Activated CD4-positive, alpha-beta T cell treated with anti-CD3 and anti-CD28 coated beads, Interleukin-2, amount 50 U/mL, for 16 hours (primary cell): ENCODE measurements at places on chromosomes 2 and 18.

DNA sequence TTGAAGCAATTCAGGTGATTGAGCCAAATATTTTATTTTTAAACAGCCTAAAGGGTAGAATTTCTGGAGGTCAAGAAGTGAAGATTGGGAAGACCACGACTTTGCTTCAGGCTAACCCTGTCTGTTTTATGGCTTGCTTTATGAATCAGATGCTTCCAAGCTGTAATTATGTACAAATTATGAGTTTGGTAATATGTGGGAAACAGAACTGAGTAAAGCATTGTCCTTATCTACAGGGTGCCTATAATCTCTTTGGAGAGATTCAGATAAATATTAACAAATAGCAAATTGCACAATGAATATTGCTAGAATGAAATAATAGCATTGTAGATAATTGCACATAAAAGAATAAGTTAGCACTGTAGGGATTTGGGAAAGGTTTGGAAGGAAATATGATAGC lies 539.4 kb upstream of the CDH2 start:
- no peak for DNase-seq

- no peak for DNase-seq
These were observed 15.0 kb upstream of the KLF7 start for GRCh38 chr2:207180741-207181140.

DNA sequence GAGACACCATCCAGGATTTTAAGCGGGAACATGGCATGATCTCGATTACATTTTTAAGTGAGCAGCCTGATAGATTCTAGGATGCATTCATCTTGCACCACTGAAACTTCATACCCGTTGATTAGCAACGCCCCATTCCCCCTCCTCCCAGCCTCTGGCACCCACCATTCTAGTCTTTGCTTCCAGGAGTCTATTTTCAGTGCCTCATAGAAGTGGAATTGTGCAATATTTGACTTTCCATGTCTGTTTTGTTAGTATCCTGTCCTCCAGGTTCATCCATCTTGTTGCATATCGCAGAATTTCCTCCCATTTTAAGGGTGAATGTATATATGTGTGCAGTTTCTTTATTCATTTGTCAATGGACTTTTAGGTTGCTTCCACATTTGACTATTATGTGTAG lies 20.9 kb upstream of the SLC66A3 start:
- no peak for DNase-seq

DNA sequence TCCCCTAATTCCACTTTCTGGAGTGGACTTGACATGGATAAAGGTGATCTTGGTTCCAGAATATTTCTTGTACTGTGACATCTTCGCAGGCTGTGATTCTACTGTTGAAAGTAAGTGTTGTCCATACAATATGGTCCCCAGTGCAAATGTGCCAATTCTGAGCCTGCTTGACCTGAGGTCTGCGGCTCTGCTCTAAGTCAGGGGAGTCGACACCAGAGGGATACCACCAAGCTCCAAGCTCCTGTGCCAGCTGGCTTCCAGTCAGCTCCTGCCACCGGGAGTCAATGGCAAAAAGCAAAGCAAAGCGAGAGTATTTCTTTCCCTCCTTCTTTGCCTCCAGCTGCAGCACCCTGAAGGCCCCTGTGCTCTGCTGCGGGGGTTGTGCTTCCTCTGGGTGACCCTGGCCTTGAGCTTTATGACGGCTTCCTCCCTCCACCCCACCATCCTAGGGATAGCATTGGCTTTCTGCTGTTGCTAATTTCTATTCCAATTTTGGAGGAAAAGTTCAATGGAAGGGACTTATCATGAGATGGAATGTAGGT lies 50.4 kb downstream of the SLC35F5 start:
- no peak for DNase-seq

DNA sequence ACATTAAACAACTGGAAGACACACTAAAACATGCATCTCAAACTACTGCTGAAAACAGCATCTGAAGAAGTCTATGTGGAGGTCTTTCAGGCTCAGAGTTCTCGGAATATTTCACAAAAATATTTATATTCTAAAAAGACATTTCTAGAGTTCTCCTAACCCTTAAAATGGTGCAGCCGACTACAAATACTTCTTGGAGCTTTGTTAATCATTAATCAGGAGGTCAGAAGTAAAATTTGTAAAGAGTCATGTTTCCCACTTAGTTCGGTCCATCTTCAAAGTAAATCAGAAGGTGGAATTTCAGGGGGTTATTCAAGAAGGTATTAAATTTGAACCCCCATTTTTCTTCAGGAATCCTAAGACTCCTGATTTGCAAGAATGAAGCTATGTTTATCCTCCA lies 72.7 kb downstream of the FAM228A start:
- no peak for DNase-seq

GRCh38 chr2:100887713-100888495 lies 68.0 kb downstream of the NPAS2 start:
- no peak for DNase-seq

- no peak for DNase-seq
These were observed 47.7 kb upstream of the STK39 start for GRCh38 chr2:168295051-168295450.

GRCh38 chr18:58499527-58500221 lies 129.2 kb downstream of the ALPK2 start:
- DNase-seq, result no peak

DNA sequence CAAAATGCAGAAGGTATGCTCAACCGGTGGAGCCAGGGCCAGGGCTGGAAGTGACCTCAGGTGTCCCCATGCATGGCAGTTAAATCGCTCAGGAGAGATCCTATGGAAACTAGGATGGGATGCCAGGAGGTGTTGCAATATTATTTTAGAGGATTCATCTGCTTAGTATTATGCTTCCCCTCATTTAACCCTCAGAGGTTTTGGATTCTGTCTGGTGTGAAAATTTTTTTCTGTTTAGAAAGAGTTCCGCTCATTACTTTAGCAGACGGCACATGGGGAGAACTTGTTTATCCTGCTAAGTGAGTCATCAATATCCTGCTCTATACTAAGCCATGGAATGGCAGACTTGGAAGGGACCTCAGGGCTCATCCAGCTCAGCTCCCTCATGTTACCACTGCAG lies 42.5 kb downstream of the TRIB2 start:
- no peak for DNase-seq

GRCh38 chr2:159160954-159161353 lies 125.5 kb downstream of the WDSUB1 start:
- DNase-seq, result no peak

- DNase-seq, result no peak
These were observed 59.2 kb downstream of the ADI1 start for GRCh38 chr2:3460156-3460555.

DNA sequence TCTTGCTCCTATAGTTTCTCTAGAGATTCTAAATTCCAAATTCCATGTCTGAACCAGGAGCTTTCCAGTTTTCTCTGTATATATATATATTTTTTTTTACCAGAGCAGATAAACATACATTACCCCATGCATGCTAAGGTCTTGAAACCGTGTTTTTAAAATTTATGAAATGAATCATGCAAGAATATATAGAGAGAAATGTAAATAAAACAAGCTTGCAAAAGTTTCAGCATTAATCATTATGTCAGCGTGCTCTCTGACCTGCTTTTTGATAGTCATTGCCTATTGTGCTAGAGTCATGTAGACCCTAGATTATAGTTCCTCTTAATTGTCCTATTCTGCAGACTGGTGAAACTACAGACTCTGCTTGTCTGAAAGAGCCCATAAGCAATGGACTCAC lies 22.6 kb upstream of the TRIM43 start:
- DNase-seq, result no peak
